ENCODE measurements at places on chromosomes 11 and 22. TPM values are rescaled to one million over a fixed set of nuclear protein-coding genes. Genes with fewer than 3 reads are reported as not detected.

DNA sequence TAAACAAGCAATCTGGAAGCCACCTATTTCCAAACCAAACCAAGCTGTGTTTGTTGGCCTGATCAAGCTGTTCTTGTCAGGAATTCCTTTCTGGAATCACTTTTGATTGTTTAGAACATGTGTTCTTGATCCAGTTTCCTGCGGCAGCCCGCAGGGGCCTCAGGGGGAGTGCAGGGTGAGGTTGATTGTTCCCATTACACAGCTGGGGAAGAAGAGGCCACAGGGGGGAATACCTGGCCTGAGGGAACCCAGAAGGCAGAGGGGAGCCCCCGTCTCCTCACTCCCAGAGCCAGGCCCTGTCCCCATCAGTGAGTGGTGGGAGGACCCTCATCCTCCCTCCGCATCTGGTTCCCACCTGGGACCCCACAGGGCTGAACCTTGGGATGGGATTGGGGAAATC, 4.2 kb downstream of the MRGPRD start:
- H3K27ac ChIP-seq = no peak overlapping the region
- H3K4me1 ChIP-seq = peaks cover 4% of the 10 kb centered on the region
- DNase-seq = no peak
- H3K36me3 ChIP-seq = no peaks in the 10 kb centered on the region
- H3K27me3 ChIP-seq = no peaks in the 10 kb centered on the region

The IGLL1 gene
- total RNA-seq = not detected

GRCh38 chr22:43921370-43921769, 2.2 kb upstream of the PNPLA3 start:
- H3K4me3 ChIP-seq = no peak overlapping the region
- H3K36me3 ChIP-seq = no peaks in the 10 kb centered on the region
- peaks cover 14% of the 10 kb centered on the region for H3K4me1 ChIP-seq
- H3K27me3 ChIP-seq = peaks cover 33% of the 10 kb centered on the region
- DNase-seq = no peak

- H3K4me1 ChIP-seq = no peaks in the 10 kb centered on the region
- no peaks in the 10 kb centered on the region for H3K27me3 ChIP-seq
- no peak overlapping the region for H3K27ac ChIP-seq
- H3K36me3 ChIP-seq = no peaks in the 10 kb centered on the region
Observed at GRCh38 chr11:132088551-132088950, 718.1 kb downstream of the NTM start.

The C11orf71 gene
- total RNA-seq = 7.3 TPM

The MED19 gene
- total RNA-seq = 6.9 TPM

The SEZ6L gene
- total RNA-seq = 1.6 TPM

- no peak overlapping the region for H3K27ac ChIP-seq
- no peak overlapping the region for H3K4me3 ChIP-seq
- H3K4me1 ChIP-seq = no peaks in the 10 kb centered on the region
- H3K27me3 ChIP-seq = no peaks in the 10 kb centered on the region
- H3K36me3 ChIP-seq = no peaks in the 10 kb centered on the region
- DNase-seq = no peak
Observed at GRCh38 chr22:38828191-38828590, 15.6 kb downstream of the NPTXR start.

The SMC1B gene
- not detected for total RNA-seq

Data from heart left ventricle (tissue), 16 donors.